Upper lobe of left lung (tissue), 6 donors: ENCODE measurements at places on chromosomes 1 and 21. TPM values are rescaled to one million over a fixed set of nuclear protein-coding genes. Genes with fewer than 3 reads are reported as not detected.

DNA sequence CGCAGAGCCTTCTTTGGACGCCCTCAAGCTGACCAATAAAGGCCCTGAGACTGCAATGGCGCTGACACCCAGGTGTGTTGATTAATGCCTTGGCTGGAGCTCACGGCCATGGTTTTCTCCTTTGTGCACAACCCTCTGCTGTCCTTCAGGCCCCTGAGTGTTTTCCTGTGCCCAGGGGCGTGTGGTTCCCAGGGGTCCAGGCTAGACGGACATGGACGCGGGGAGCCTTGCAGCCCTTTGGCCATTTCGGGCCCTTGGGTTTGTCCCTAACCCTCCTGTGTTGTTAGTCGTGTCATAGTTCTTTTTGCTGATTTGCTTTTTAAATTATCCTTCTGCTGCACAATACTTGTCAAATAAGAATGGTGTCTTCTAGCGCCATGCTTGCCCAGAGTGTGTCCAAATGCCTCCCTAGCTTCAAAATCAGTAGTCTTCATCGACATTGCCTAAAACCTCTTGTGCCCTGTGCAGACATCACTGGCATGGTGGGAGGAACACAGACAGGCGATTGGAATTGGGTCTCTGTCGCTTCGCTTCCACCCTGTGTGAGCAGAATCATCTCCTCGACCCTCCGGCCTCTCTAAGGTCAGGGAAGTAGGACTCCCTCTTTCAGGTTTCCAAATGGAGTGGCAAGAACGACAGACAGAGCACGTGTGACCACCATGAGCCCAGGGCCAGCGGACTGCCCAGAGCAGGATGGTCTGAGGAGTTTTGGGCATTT, 1.9 kb downstream of the KRTAP10-4 start:
- DNase-seq, result no peak

DNA sequence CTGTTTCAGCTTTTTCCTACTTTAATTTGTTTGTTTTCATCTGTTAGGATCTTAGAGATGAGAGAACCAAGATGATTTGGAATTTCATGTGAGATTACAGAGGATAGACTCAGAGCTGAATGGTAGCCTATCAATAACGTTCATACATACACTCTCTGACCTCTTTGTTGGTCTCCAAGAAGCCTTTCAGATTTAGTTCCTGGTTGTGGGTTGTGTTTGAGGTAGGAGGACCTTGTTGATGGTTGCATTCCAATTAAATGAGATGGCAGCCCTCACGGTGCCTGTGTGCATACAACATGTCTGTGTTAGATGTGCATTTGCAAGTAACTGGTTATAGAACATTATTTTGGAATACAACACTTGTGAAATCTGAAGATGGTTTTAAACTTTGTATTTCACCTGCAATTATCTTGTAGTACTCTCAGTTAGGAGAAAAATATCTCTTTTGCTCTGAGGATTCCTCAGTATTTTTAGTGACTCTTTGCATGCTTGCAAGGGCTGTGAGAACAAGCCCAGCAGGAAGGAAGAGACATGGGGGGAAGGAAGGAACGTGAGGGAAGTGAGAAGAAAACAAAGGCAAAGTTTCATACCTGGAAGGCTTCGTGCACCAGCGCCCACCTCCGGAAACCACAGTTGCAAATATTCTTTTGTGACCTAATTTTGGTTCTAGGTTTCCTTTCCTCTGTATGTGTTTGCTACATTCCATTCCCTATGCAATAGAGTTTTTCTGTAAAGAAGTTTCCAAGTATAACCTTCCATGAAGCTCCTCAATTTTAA, 291.8 kb downstream of the DISC1 start:
- no peak for DNase-seq

The UBIAD1 gene
- 5.9 TPM for total RNA-seq

The ZMYND12 gene
- 4.1 TPM for total RNA-seq

The SEC16B gene
- total RNA-seq, result 1.3 TPM

The SGIP1 gene
- 11.1 TPM for total RNA-seq

GRCh38 chr1:3664700-3665375, 12.5 kb downstream of the TP73 start:
- DNase-seq, result no peak

DNA sequence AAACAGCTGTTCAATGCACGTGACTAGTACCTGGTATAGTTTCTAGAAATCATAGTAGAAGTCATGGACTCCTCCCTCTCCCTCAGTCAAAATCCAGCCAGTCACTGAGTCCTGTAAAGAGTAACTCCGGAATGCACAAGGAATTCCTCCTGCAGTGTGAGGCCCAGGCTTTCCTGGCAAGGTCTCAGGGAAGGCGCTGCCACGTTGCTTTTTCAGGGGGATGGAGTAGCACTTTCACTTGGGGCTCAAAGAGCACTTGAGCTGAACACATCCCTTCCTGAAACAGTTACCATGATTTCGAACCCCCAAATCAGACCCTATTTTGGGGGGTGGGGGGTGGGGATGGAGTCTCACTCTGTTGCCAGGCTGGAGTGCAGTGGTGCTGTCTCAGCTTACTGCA, 26.4 kb upstream of the LRRC8D start:
- no peak for DNase-seq

The TNFRSF1B gene
- 28.3 TPM for total RNA-seq

- DNase-seq, result no peak
These were observed 23.5 kb upstream of the MPZL1 start for GRCh38 chr1:167698313-167698712.

The CELA2A gene
- not detected for total RNA-seq

DNA sequence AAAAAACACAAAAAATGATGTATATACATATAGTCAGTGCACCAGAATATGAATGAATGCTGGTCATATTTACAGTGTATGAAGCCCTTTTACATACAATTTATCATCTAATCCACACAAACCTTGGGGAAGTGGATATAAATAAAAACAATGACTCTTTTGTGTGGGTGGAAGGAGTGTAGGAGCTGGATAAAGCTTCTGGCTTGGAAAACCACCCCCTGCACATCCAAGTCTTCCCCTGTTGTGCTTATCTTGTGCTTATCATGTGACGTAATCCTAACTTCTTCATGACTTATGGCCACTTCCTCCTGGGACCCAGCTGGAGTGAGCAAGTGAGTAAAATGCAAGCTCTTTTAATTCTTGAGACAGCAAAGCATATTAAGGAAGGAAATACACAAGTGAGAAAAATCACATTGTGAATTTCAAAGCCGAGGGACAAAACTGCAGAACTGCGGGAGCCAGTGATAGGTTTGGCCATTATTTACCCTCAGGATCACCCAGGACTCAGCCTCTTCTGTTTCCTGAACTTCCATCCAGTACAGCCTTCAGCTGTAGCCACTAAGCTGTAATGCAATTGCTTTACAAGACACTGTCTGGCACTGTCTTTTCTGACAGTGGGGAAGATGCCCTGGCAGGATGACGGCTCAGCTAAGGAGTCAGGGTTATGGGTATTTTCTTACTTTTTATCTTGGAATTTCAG, 104.0 kb upstream of the PPM1J start:
- no peak for DNase-seq

GRCh38 chr1:54212872-54213271, 12.9 kb downstream of the MRPL37 start:
- DNase-seq, result no peak

- no peak for DNase-seq
These were observed 7.5 kb upstream of the CLEC20A start for GRCh38 chr1:178504286-178504685.
